ENCODE measurements at places on chromosomes 3 and 15. TPM values are rescaled to one million over a fixed set of nuclear protein-coding genes. Genes with fewer than 3 reads are reported as not detected.

- H3K27ac ChIP-seq, result no peak overlapping the region
- peaks cover 17% of the 10 kb centered on the region for H3K4me1 ChIP-seq
- H3K36me3 ChIP-seq, result peaks cover 1% of the 10 kb centered on the region
- H3K27me3 ChIP-seq, result no peaks in the 10 kb centered on the region
- no peak overlapping the region for H3K4me3 ChIP-seq
Measured at GRCh38 chr3:52095990-52096775, 39.8 kb upstream of the DUSP7 start.

- no peaks in the 10 kb centered on the region for H3K27me3 ChIP-seq
- peaks cover 34% of the 10 kb centered on the region for H3K36me3 ChIP-seq
Measured at GRCh38 chr3:52052831-52053306, 3.5 kb downstream of the DUSP7 start.

GRCh38 chr15:57422113-57422754 lies 45.9 kb downstream of the CGNL1 start:
- no peak overlapping the region for H3K4me3 ChIP-seq
- H3K4me1 ChIP-seq, result no peaks in the 10 kb centered on the region
- no peaks in the 10 kb centered on the region for H3K27me3 ChIP-seq
- H3K27ac ChIP-seq, result no peak overlapping the region
- DNase-seq, result no peak

DNA sequence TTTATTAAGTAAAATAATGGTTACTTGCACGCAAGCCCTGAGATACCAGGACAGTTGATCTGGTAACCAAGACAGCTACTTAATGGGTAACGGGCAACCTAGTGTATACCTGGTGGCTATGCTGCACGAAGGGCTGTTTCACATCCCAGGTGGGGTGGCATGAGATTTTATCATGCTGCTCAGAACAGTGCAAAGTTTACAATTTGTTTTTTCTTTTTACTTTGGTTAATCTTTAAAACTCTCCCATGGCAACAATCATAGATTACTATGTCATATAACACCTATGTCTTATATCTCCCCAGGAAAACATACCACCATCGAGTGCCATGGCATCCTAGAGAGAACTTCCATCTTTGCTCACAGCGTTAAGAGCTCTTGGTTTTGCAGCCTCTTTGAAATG lies 32.2 kb upstream of the SLC28A1 start:
- no peaks in the 10 kb centered on the region for H3K36me3 ChIP-seq
- H3K4me3 ChIP-seq, result no peak overlapping the region
- H3K27ac ChIP-seq, result no peak overlapping the region

- no peak for DNase-seq
- no peaks in the 10 kb centered on the region for H3K27me3 ChIP-seq
- H3K36me3 ChIP-seq, result no peaks in the 10 kb centered on the region
- no peak overlapping the region for H3K27ac ChIP-seq
- H3K4me1 ChIP-seq, result no peaks in the 10 kb centered on the region
Measured at GRCh38 chr3:163513149-163513657, 1565.1 kb downstream of the SI start.

DNA sequence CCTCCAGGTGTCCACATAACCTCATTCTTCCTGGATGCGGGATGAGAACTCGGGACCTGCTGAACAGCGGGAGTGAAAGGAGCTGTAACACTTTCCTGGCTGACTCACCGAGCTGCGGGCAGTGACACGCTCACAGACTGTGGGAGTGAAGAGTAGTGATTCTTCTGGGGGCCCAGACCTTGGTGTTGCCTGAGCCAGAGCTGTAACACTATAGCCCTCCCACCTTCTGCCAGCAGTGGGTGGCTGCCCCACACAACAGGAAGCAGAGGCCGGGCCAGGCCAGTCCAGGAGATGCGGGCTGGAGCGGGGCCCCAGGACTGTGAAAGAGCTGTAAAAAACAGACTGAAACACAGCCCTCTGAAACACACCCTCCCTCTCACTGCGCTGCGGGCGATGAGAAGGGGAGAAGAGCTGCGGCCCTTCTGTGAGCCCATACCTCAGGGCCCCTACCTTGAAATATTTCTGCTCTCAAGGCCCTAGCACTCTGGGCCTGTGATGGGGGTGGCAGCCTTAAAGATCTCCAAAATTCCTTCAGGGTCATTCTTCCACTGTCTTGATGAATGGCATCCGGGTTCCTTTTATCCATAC lies 464.0 kb upstream of the CCDC54 start:
- no peaks in the 10 kb centered on the region for H3K4me1 ChIP-seq
- H3K27me3 ChIP-seq, result no peaks in the 10 kb centered on the region
- DNase-seq, result no peak
- H3K36me3 ChIP-seq, result no peaks in the 10 kb centered on the region

- H3K4me3 ChIP-seq, result no peak overlapping the region
- H3K27me3 ChIP-seq, result no peaks in the 10 kb centered on the region
- H3K27ac ChIP-seq, result peak overlapping the region; percentile 55
- H3K4me1 ChIP-seq, result peaks cover 3% of the 10 kb centered on the region
Measured at GRCh38 chr3:108472001-108472591, 38.3 kb downstream of the MYH15 start.

GRCh38 chr3:116118475-116119169 lies 326.7 kb downstream of the LSAMP start:
- no peaks in the 10 kb centered on the region for H3K36me3 ChIP-seq
- no peaks in the 10 kb centered on the region for H3K27me3 ChIP-seq
- DNase-seq, result no peak
- no peaks in the 10 kb centered on the region for H3K4me1 ChIP-seq
- H3K4me3 ChIP-seq, result no peak overlapping the region

GRCh38 chr3:129812589-129812988 lies 80.9 kb downstream of the TMCC1 start:
- no peak overlapping the region for H3K27ac ChIP-seq
- H3K36me3 ChIP-seq, result no peaks in the 10 kb centered on the region
- no peaks in the 10 kb centered on the region for H3K27me3 ChIP-seq
- no peaks in the 10 kb centered on the region for H3K4me1 ChIP-seq

- H3K27me3 ChIP-seq, result peaks cover 2% of the 10 kb centered on the region
- H3K4me1 ChIP-seq, result peaks cover 11% of the 10 kb centered on the region
- H3K27ac ChIP-seq, result no peak overlapping the region
- no peaks in the 10 kb centered on the region for H3K36me3 ChIP-seq
Measured at GRCh38 chr3:187188931-187189330, 8.4 kb upstream of the RTP1 start.

Gene NRROS
- polyA plus RNA-seq, result 0.08 TPM

Gene TMEM207
- not detected for polyA plus RNA-seq

Gene PRSS50
- polyA plus RNA-seq, result not detected

Gene ACVR2B
- 0.62 TPM for polyA plus RNA-seq
